Naive B cell (primary cell): ENCODE measurements at places on chromosomes 16 and 17. TPM values are rescaled to one million over a fixed set of nuclear protein-coding genes. Genes with fewer than 3 reads are reported as not detected.

Gene C17orf113
- polyA plus RNA-seq = 0.64 TPM

Gene BANP
- 24.3 TPM for polyA plus RNA-seq

GRCh38 chr16:66617728-66618127 is 13.2 kb downstream of the CMTM3 start:
- DNase-seq = no peak

DNA sequence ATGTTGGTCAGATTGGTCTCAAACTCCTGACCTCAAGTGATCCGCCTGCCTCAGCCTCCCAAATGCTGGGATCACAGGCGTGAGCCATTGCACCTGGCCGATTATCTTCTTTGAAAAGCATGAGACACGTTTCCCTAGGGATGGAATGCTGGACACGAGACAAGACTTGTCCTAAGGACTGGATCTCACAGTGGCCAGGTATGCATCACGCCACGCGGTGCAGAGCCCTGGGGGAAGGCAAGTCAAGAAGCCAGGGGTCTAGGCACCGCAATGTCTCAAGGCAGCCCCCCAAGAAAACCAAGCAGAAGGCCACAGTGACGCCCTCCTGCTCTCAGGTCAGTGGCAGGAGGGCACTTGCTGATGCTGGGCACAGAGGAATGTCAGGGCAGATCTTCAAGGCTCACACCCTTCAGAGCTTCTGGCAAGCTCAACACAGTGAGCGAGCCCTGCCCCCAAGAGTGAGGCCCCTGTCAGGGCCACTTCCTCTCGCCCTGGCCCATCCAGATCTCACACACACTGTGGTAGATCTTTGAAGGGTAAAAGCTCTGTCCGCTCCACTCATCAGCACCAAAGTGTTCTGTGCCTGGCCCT is 134.7 kb downstream of the ZNF778 start:
- no peak for DNase-seq

DNA sequence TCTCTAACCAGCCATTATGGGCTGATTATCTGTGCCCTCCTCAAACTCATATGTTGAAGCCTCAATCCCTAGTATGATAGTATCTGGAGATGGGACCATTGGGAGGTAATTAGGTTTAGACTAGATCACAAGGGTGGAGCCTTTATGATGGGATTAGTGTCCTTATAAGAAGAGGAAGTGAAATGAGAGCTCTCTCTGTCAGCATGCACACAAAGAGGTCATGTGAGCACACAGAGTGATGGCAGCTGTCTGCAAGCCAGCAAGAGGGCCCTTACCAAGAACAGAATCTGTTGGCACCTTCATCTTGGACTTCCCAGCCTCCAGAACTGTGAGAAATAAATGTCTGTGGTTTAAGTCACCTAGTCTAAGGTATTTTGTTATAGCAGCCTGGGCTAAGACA is 101.9 kb downstream of the PCTP start:
- DNase-seq = no peak
